ENCODE measurements at places on chromosomes 2 and 18.

DNA sequence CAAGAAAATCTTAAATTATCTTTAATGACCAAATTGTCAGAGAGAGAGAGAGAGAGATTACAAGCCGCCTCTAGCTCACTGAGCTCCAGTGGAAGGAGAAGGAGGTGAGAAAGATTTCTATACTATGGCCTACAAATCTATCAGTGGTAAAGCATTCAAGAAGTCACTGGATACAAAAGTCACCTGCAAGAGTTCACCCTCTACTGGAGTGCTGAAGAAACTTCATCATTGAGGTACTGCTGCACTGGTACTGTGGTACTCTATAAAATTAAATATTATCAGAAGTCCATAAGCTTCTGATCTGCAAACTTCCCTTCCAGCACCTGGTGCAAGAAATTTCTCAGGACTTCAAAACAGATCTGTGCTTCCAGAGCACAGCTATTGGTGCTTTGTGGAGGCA is 48.3 kb upstream of the AGPS start:
- DNase-seq, result no peak

DNA sequence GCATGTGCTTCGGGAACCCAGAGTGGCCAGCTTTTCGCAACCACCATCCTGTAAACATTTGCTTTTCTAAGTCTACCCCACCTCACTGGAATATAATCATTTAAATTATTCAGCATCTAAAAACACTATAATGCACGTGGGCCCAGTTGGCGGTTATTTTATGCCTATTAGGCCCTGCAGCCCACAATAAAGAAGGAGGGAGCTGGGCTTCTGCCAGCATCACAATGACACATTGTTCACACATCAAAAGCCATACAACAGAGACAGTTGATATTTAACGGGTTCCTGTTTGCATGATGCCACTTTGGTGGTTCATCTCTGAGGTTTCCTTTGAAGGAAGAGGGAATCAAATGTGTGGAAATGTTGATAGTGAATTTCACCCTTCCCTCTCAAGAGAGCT is 916.0 kb upstream of the CELF4 start:
- no peak for DNase-seq

- no peak for DNase-seq
These were observed 103.8 kb downstream of the ASAP2 start for GRCh38 chr2:9310377-9310776.

DNA sequence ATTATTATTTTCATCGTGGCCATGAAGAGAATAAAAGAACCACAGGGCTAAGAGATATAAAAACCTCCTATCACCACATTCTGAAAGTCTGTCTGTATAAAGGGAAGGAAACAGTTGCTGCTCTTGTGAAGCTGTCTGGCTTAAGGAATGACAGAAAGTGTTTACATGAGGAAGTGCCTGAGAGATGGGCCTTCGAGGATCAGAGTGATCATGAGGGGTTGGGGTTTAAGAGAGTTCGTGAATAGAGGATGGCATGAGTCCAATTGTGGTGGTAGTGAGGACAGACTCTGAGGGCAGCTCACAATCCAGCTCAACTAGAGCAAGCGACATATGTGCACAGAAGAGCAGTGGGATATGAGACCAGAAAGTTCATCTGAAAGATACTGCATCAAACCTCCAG is 65.8 kb upstream of the PIEZO2 start:
- DNase-seq, result no peak

DNA sequence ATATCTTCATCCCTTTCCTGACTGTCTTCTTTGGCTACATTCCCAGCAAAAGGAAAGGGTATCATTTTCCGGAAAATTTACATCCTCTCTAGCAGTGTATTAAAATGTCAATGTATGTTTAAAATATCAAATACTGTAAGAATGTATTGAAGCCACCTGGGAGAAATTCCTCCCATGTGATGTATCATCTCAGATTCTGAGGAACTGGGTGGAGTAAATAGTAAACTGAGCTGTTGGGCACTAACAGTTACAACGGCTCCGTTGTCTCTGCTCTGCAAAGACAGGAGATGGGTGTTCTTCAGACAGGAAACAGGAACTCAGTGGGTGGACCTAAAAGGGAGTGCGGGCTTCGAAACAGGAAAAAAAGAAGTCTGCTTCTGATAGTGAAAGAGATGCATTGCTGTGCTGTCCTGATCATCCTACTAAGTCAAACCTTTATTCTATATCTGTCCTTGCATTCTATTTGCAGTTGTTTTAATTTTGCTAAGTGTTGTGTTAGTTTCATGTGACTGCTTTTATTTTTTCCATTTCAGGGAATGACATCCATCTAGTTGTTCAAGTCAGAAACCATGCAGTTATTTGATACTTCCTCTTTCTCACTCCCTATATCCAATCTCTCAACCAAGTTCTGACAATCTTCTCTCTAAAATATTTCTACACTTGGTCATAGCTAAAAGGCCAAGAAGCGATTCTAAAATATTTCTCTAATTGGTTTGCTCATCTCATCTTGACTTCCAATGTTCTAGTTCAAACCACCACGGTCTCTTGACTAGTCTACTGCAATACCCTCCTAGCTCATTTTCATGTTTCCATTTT is 19.4 kb downstream of the DOK1 start:
- no peak for DNase-seq

- DNase-seq, result no peak
These were observed 4.4 kb upstream of the SERPINB5 start for GRCh38 chr18:63472380-63472779.

GRCh38 chr18:37516361-37516853 is 49.2 kb downstream of the CELF4 start:
- no peak for DNase-seq

GRCh38 chr2:190380962-190381412 is 27.2 kb upstream of the MFSD6 start:
- DNase-seq, result no peak

DNA sequence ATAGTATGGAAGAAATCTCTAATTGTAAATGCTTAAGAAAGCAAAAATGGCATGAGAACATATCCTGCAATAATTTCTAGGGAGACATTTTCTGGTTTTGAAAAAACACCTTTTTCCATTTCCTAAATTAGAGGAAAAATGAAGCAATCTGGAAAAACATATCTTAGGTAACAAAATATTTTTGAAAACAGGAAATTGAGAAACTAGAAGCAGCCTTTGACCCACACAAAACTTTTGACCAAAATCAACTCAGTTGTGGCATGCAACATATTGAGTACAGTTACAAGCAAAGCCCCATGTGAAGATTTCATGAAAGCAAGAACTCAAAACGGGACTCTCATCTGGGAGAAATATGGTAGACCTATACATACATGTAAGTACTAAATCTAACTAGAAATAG is 28.6 kb upstream of the CHAC2 start:
- DNase-seq, result no peak

DNA sequence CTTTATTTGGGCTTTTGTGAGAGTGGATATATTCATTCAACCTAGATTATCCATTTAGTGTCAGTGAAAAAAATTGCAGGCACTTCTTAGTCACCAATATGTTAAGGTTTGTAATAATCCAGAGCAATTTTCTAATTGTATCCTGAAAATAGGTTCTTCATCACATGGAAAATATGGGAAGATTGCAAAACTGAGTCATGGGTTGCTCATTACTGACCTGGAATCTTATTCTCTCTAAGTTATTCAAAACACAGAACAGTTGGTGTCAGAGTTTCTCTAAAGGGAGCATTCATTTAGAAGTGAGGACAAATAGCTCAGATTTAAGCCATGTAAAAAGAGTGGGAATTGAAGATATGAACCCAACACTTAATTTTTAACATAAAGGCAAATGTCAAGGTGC is 181.3 kb downstream of the IKZF2 start:
- no peak for DNase-seq

DNA sequence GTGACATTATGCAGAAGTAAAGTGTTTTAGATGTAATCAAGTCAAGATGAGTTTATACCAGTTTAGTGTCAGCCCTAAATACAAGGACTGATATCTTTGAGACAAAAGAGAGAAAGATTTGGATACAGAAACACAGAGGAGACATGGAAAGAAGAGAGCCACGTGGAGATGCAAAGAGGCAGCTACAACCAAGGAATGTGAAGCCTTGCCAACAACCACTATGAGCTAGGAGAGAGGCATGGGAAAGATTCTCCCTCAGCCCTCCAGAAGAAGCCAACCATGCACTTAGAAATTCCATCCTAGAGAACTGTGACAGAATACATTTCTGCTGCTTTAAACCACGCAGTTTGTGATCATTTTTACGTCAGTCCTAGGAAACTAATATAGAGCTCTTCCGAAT is 217.2 kb downstream of the DOK6 start:
- DNase-seq, result no peak

DNA sequence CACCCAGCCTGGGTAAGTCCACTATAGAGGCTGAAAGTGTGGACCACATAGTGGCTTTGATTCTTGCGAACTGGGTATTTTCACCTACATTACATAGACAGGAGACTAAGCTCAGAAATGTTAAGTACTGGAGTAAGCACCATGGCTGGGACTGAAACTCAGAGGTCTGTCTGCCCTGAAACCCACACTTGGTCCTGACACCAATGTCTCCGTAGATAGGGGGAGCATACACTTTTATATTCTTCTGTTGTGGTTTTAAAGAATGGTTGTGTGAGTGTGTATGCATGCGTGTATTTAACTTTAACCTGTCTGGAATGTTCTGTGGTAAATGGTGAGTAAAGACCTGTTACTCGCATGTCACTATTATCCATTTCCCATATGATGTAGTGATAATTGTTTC is 10.3 kb upstream of the NPPC start:
- DNase-seq, result no peak

DNA sequence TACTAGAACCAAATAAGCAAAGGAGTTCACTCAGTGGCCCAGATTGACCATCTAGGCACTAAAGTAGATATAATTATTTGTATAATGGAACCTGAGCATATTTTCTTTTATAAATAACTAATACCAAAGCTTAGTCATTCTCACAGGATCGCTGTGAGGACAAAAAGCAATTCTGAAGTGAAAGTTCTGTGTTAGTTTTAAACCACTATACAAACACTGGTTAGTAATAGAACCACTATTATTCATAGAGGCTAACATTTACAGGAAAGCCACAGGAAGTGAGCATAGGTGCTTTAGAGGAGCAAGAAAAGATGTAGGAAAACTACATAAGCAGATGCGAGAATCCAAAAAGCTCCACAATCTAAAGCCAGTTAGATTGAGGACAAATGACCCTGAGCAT is 364.7 kb downstream of the XIRP2 start:
- no peak for DNase-seq

- DNase-seq, result no peak
These were observed 5.3 kb upstream of the MC4R start for GRCh38 chr18:60377778-60378469.

DNA sequence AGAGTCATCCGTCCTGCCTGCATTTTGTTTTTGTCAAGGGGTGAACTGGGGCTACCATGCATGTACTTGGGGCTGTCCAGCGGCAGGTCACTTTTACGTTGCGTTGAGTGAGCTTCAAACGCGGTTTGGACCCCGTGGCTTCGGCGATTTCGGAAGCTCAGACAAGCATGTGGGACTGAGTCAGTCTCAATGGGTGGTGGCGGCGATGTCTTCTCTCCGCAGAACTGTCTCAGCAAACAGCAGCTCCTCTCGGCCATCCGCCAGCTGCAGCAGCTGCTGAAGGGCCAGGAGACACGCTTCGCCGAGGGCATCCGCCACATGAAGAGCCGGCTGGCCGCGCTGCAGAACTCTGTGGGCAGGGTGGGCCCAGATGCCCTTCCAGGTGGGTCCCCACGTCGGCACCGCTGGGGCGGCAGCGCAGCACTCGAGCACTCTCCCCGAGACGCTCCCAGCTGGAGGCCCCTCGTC is 21.3 kb downstream of the FBLN7 start:
- no peak for DNase-seq

DNA sequence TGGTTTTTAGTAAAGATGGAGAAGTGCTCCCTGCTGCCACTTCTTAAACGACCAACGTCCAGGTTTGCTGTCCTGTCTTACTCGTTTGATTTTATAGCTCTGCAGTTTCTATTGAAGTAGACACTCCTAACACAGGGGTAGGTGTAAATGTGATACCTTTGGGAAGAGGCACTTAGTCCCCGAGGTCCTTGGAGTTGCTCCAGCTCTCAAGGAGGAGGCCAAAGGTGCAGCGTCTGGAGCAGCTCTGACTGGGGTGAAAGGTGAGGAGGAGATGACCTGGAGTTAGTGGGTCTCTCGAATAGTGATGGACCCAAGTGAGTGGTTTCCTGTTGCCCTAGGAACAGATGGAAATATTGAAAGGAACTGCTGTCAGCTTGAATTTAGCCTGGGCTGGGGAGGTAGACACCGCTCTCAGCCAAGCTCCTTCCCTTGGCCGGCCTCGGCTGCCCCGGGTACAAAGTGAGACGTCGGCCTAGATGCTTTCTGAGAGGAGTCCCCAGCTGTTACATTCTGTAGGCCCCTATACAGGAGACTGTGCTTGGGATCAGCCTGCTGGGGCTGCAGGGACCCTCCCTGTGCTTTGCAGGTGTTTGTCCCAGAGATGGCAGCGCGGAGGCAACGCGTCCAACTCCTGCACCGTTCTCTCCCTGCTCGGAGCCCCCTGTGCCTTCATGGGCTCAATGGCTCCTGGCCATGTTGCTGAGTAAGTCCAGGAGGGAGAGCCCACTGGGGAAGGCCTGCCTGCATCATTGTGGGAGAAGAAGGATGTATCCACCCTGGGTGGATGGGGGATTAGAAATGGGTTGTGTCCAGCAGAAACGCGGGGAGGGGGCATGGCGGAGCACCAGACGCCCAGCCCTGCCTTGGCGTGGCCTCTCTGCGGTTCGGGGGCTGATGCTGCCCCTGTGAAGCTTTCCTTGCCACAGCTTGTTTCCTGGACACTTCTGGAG is 5.4 kb downstream of the KHK start:
- DNase-seq, result no peak

- no peak for DNase-seq
These were observed 97.8 kb downstream of the TMEM18 start for GRCh38 chr2:579351-579886.

DNA sequence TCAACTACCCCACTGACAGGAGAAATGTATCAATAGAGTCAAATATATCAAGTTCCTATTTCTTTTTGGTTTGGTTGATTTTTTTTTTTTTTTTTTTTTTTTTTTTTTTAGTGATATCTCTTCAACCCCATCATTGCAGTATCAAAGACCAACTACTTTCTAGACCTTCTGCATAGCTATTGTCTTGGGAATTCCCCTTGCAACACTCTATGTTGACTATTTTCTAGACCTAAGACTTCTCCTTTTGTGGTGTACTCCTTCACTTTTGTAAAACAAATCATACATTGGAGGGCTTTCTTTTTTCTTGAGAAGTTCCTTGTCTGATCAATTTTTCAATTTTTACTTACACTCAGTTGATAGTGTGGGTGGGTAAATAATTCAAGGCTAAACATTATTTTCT is 46.5 kb upstream of the NR4A2 start:
- no peak for DNase-seq

- DNase-seq, result no peak
These were observed 559.9 kb downstream of the MBD2 start for GRCh38 chr18:53664575-53664974.

GRCh38 chr2:226017537-226017936 is 618.0 kb downstream of the NYAP2 start:
- DNase-seq, result no peak

- no peak for DNase-seq
These were observed 14.0 kb downstream of the KIF5C start for GRCh38 chr2:148888986-148889385.

- no peak for DNase-seq
These were observed at the start of gene NCK2 for GRCh38 chr2:105744909-105745853. Gene NCK2, plus strand, starts transcription at chr2:105744912. Its CDS starts 110,152 bp downstream, at chr2:105855064.

GRCh38 chr2:143355870-143356269 is 226.7 kb downstream of the ARHGAP15 start:
- no peak for DNase-seq

- DNase-seq, result no peak
These were observed 48.4 kb downstream of the TMEM17 start for GRCh38 chr2:62457556-62457955.

- DNase-seq, result no peak
These were observed 1027.2 kb upstream of the ACVR2A start for GRCh38 chr2:146817613-146818012.
